ENCODE measurements at places on chromosomes 2 and 18.

DNA sequence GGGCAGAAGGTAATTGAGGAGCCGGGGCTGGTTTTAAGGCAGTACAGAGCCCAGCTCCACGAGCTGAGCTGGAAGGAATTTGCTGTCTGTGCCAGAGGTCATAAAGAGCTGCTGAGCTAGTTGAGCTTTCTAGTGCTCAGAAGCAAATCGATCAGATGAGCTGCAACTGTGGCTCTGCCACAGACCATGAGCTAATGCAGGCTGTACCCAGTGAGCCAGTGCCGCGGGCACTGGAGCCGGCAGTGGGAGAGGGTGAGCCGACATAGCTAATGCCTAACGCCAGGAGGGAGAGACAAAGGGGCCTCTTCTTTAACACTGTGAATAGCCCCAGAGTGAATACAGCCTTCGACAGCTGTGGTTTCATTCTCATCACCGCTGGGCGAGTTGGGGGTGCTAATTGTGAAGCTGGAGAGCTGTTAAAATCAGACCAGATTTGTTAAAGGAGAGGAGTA lies 410.1 kb upstream of the TCF4 start:
- no peak for DNase-seq

DNA sequence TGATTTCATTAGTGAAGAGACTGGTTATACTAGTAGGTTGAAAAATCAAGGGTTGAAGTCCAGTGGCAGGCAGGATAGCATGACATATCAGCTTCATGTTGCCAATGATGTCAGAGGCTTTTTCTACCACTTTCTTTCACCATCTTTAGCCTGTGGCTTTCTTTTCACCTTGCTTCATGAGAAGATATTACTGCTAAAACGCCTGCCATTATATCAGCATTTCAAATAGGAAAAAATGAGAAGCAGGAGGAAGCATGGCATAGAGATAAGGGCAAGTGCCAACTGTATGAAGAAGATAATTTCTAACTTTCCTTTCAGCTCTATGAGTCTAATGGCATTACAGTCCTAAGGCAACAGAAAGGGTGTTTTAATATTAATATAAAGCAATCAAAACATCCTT lies 270.2 kb upstream of the SYT4 start:
- DNase-seq: no peak

- no peak for DNase-seq
Observed at GRCh38 chr2:226256709-226257376, 542.8 kb downstream of the IRS1 start.

DNA sequence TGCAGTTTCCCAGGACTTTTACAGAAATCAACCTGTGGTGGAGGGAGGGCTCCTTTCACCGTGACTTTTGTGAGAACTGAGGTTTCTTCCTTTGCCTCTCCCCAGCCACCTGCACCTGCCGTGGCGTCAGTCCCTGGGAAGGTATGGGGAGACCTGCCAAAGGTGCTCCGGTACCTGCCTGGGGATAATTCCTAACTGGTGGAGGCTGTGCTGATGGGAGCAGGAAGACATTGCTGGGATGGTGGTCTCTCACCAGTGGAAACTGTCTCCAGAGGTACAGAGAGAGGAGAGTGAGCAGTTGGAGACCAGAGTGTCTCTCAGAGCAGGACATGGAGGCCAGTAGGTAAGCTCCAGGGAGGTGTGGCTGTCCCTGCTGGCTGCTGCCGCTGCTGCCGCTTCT lies 52.6 kb downstream of the CIB4 start:
- no peak for DNase-seq

DNA sequence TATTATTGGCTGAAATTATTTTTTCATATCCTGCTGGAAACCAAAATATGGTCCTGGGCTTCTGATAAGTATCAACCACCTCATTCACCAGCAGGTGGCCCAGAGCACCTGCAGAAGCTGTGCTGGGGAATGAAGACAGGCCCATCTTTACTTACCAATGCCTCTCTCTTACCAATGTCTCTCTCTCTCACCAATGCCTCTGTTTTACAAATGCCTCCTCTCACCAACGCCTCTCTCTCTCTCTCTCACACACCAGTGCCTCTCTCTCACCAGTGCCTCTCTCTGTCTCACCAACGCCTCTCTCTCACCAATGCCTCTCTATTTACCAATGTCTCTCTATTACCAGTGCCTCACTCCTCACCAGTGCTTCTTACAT lies 2.3 kb upstream of the MAL start:
- peak; percentile 64 for DNase-seq

- DNase-seq: no peak
Observed at GRCh38 chr2:224579411-224579810, 5.8 kb downstream of the CUL3 start.

DNA sequence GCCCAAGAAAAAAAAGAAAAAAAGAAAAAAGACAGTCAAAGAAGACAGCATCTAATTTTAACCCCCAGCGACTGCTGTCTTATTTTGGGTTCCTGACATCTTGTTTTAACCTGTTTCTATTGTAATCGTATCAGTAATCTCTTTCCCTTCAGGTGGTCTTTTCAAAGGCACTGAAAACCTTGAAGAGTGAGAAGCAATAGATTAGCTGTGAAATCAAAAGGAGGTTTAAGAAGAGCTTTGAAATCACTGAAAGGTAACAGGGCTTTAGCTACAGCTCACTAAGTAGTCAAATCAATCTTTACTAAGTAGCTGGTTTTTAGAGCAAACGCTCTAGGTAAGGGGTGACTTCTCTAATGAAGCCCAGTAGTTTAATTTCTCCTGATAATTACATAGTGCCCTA lies 5.4 kb upstream of the TANC1 start:
- DNase-seq: no peak

DNA sequence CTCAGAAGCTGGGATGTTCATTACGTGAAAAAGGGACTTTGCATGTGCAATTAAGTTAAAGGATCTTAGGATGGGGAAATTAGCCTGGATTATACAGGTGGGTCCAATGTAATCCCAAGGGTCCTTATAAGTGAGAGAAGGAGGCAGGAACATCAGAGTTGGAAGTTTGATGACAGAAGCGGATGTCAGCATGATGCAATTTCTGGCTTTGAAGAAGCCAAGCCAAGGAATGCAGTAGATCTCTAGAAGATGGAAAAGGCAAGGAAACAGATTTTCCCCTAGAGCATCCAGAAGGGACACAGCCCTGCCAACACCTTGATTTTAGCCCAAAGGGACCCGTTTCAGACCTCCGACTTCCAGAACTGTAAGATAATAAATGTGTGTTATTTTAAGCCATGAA lies 136.4 kb downstream of the LNPK start:
- no peak for DNase-seq

DNA sequence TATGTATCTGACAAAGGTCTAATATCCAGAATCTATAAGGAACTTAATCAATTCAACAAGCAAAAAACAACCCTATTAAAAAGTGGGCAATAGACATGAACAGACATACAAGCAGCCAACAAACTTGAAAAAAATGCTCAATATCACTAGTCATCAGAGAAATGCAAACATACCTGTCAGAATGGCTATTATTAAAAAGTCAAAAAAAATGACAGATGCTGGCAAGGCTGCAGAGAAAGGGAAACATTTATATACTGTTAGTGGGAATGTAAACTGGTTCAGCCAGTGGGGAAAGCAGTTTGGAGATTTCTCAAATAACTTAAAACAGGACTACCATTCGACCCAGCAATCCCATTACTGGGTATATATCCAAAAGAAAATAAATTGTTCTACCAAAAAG lies 21.6 kb downstream of the SESTD1 start:
- no peak for DNase-seq

DNA sequence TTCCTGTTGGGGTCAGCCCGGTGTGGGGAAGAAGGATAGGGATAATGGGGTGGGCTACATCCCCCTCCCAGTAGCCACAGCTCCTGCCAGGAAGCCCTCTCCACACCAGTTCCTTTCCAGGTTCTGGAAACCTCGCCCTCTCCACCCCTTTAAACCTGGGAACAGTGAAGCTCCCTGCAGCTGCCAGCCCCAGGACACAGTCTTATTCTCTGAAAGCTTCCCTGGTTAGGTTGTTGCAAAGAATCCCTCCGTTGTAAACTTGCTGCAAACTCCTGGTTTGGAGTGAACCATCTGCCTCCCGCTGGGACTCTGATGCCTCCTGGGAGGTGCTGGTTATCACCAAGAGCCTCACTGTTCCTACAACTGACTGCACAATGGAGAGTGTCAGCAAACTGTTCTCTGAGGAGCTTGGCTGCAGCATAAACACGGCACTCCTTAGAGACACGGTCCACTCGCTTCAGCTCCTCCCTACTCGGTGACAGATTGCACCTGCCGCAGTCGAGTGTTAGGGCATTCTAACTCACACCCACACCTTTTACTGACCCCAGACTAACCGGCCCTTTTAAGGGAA lies 261.8 kb upstream of the RAB6C start:
- no peak for DNase-seq

DNA sequence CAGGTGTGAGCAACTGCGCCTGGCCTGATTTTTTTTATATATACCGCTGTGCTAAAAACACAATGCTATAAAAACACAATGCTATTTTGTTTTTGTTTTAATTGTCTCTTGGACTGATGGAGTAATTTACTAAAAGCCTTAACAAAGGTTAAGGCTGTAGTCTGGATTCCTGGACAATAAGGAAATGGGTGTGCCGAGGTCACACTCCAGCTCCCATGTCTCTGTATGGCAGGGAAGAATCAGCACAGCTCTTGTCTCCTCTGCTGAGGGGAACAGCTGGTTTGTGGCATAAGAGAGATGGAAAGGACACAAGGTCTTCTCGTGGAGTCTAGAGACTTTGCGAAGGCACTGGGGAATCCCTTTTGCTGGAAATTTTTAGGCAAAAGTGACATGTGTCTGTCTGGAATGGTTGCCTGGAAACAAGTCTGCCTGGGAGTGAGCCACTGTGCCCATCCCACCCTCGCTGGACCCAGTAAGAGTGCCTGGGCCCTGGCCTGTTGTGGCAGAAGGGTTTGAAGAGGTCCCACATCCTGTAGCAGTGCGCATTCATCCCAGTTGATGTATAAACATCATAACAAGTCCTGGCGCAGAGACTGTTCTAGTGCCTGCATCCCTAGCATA lies 73.1 kb downstream of the MAPK4 start:
- DNase-seq: no peak

- DNase-seq: no peak
Observed at GRCh38 chr2:15975676-15976075, 35.3 kb downstream of the MYCN start.

GRCh38 chr18:8375249-8375648 lies 234.0 kb upstream of the RAB12 start:
- no peak for DNase-seq

- no peak for DNase-seq
Observed at GRCh38 chr18:26456070-26456491, 92.3 kb downstream of the KCTD1 start.

- DNase-seq: no peak
Observed at GRCh38 chr2:181675254-181675653, 5.1 kb downstream of the NEUROD1 start.

GRCh38 chr18:31030574-31031278 lies 11.8 kb downstream of the DSC3 start:
- DNase-seq: no peak

- no peak for DNase-seq
Observed at GRCh38 chr18:31511098-31511497, 13.1 kb downstream of the DSG2 start.

DNA sequence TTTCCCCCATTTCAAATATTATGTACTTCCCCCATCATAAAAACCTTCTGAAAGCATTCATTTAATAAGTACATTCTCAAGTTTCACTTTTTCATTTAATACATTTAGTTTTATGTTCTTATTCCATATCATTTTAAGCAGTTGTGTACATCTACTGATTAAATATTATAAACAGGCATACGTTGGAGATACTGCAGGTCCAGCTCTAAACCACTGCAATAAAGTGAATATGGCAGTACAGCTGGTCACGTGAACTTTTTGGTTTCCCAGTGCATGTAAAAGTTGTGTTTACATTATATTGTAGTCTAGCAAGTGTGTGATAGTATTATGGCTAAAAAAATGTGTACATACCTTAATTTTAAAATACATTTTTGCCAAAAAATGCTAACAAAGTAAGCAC lies 48.7 kb downstream of the TET3 start:
- DNase-seq: no peak

DNA sequence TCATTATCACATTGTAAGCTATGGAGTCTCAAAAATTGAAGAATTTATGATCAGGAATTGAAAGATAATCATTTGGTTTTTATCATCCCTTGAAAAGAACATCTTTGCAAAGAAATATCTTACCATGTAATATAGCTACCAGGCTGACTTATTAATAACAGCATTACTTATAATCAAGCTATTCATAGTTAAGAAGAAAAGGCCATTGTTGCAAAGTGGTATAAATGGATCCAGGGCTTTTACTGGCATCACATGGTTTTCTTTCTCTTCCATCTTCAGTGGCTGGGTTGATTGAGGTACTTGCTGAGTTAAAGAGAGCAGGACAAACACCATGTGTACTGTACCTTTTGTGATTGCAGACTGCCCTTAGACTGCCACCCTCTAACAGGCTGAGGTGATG lies 39.6 kb downstream of the MFSD6 start:
- DNase-seq: no peak

GRCh38 chr2:240452462-240453256 lies 17.2 kb downstream of the GPC1 start:
- no peak for DNase-seq

DNA sequence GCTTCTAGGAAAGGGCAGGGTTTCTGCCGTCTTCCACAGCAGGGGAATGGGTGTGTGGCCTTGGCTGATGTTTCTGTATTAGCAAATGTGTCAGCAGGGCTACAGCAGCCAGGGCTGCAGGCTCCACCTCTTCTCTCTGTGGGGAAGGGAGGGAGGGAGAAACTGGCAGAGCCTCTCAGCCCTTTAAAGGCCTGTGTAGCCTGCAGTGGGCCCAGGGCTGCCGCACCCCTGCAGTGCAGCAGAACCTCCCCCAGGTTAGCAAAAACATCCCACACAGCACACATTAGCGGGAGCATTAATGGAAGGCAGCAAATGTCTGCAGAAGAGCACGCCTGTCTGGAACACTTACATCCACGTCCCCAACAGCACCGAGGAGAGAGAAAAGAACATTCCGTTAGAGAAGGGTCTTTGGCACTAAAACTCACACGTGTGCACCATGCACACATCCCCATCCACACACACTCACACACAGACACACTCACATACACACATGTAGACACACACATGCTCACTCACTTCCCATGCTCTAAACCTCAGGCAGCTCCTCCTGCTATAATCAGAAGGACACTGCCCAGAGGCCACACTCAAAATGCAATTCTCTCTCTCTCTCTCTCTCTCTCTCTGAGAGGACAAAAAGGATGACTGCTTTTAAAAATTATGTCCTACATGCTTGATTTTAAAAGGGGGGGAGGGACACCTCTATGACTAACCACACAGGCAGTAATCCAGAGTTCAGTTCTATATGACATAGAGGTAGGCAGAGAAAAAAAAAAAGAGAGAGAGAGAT lies 24.1 kb downstream of the MRPL35 start:
- no peak for DNase-seq

DNA sequence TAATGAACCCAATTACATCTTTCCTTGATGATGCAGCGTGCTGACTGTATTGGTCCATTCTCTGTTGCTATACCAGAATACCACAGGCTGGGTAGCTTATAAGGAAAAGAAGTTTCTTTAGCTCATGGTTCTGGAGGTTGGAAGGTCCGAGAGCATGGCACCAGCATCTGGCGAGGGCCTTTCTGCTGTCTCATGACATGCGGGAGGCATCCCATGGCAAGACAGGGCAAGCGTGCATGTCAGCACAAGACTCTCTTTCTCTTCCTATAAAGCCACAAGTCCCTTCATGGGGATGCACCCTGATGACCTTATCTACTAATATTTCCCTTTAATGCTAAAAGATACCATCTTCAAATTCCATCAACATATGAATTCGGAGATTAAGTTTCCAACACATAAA lies 122.8 kb upstream of the FHL2 start:
- DNase-seq: no peak
